ENCODE measurements at places on chromosomes 4 and X.

- DNase-seq: no peak
These were observed 1780.1 kb downstream of the ARAP2 start for GRCh38 chr4:34464196-34464595.

GRCh38 chr4:120922381-120923206, at the start of gene PRDM5:
TSS of gene PRDM5 (minus strand) at chr4:120922726. CDS start at chr4:120922608, 118 bp downstream.
- DNase-seq: peak; percentile 68

DNA sequence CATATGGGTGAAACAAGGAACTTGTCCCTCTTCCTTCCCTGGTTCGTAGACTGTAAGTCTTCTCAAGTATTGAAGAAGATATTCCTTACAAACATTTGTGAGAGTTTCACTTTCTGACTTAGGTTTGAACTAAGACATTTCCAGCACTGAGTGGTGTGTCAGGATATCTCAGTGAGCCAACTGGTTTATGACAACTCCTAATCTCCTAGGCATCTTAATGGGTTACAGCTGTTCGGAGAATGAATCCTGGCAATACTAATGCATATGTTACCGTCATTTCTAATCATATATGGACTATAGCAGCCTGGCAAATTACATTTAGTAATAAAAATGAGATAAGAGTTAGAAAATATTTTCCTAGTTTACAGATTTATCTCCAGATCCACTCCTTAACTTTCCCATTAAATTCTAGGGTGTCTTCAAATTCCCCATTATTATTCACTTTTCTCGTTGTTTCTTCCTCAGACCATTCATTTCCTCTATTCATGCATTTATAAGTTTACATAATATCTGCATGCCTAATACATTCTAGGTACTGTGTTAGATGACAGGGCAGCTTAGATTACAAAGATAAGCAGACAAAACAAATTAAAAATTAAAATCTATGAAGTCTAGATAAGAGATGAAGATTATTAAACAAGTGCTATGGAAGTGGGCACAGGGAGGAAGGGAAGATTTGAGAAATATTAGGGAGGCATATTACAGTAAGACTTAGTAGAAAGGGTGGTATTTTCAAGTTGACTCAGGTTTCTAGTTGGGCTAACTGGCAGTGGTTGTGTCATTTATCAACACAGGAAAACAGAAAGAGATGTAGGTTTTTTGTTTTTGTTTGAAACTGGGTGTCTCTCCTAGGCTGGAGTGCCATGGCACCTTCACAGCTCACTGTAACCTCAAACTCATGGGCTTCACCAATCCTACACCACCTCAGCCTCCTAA, 173.9 kb downstream of the WDFY3 start:
- DNase-seq: no peak

- DNase-seq: no peak
These were observed 439.1 kb downstream of the TLL1 start for GRCh38 chr4:166312166-166312565.

- no peak for DNase-seq
These were observed 5.9 kb downstream of the MRFAP1L1 start for GRCh38 chr4:6703786-6704185.

DNA sequence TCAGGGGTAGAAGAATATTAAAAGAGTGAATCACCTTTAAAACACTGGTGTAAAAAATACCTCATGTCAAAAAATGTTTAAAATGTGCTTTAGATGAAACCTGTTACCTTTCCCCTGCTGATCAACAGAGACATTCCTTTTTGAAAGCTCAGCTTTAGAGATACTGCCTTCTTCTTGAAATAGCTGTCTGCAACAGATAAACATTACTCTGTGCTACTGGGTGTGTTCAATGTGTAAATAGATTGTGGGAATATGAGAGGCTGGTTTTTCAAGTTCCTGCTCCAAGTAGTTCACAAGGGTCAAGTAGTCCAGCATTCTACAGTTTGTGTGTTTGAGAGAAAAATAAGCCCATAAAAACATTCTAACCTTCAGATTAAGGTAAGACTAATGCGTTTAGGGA, at the start of gene SYTL5:
Gene SYTL5, plus strand, starts transcription at position 263 of the 400 bp plus-strand sequence. CDS start 27,337 bp downstream, outside the sequence.
- peak; percentile 16 for DNase-seq

DNA sequence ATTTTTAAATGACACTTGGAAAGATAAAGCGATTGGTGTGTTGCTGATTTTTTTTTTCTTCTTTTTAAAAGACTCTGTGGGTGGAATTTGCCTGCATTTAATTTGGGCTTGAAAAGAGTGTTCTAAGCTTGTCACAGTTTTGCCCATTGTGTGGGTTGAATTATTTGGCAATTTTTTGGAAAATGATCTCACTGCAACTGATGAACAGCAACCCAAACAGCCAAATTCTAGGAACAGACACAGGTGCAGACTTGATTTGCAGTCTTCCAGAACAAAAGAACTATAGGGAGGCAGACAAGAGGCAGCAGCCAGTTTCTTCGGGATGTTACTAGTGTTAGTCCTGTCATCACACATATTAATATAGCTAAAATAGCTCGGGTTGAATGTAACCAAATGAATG, 40.5 kb downstream of the CASP6 start:
- DNase-seq: no peak

DNA sequence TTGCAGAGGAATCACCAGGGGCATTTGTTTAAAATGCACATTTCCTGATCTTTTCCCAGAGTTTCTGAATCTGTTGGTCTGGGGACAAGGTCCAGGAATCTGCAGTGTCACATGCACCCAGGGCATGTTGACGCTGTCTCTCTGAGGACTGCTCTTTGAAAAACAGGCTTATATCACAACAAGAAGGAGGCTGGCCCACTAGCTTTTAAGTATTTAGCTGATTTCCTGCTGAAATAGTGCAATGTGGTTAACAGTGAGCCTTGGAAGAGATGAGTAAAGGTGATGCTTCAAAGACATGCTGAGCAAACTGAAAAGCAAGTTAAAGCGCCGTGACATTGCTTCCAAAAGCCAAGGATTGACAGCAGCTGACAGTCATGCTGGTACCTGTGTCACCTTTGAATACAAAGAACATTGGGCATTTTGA, 18.6 kb upstream of the SEPSECS start:
- DNase-seq: peak; percentile 31

DNA sequence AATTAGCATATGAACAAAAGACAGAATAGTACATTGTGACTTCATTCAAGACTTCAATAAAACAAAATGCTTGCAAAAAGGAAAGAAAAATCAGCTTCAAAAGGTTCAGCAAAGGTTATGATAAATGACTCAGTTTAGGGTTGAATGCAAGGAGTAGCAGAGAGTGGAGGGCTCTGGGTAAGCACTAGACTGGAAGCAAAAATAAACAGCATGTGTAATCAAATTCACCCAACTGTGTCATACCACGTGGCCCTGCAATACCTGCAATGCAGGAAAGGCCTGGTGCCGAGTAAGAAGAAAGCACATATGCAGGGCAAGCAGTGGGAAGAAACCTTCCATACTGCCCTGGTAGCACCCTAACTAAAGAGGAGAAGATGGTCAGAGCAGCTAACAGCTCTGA, 88.7 kb downstream of the ATP11C start:
- peak; percentile 10 for DNase-seq

- no peak for DNase-seq
These were observed 135.8 kb upstream of the DGKK start for GRCh38 chrX:50606300-50606950.

DNA sequence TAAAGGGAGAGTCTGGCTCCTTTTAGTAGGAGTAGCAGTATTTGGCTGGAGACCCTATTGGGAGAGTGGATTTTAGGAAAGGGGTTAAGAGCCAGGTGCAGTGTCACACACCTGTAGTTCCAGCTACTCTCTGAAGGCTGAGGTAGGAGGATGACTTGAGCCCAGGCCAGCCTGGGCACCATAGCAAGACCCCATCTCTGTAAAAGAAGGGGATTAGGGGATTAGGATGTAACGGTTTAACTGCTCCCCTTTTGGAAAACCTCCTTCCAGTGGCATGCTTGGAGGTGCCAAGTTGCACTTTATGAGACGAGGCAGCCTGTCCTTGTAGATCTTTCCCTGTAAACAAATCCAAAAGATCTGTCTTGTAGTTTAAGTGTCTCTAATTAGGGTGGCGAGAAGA, 140.0 kb downstream of the KLHL8 start:
- no peak for DNase-seq

DNA sequence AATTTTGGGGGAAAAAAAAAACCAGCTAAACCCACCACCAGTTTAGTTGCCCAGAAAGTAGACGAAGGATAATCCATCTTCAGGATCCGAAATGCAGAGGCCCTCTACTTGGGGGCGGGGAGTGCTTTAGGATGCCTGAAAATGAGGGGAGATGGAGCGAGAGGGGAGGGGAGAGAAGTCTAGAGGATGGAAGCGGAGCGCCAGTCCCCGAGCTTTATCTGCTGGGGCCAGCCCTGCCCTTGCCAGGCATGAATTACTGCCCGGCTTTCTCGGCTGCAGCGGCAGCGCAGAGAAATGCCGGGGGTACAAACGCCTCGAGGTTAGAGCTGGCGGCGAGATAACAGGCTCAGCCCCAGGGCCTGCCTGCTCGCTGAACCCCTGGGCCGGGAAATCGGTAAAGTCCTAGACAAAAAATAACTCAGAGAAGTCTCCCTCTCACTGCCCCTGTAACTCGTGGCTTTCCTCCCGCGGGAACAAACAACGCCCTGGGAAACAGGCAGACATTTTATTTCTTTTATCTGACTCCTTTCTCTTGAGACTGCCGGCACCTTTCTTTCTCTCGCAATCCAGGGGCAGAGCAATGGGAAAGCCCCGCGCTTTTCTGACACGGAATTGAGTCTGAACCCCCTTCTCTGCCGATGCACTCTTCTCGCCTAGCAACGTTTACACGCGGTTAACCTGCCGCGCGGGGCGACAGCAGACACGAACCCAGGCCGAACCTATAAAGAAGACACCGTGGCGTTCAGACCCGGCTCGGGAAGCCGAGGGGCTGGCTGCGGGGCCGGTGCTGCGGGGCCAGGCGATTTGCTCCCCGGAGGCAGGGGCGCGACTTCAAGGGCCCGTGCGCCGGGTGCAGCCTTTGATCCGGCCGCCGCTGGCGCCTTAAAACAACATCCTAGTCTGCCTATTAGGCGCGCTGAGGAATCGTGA, 3.1 kb upstream of the MSX1 start:
- peak; percentile 54 for DNase-seq

GRCh38 chr4:84224522-84224921, 274.6 kb downstream of the NKX6-1 start:
- DNase-seq: no peak

DNA sequence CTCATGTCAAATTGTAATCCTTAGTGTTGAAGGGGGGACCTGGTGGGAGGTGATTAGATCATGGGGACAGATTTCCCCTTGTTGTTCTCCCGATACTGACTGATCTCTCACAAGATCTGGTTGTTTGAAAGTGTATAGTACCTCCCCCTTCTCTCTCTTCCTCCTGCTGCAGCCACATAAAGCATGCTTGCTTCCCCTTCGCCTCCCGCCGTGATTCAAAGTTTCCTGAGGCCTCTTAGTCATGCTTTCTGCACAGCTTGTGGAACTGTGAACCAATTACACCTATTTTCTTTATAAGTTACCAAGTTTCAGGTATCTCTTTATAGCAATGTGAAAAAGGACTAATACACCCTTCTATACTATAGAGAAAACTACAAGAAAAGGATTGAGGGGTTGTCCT, 1170.5 kb upstream of the AGA start:
- no peak for DNase-seq

DNA sequence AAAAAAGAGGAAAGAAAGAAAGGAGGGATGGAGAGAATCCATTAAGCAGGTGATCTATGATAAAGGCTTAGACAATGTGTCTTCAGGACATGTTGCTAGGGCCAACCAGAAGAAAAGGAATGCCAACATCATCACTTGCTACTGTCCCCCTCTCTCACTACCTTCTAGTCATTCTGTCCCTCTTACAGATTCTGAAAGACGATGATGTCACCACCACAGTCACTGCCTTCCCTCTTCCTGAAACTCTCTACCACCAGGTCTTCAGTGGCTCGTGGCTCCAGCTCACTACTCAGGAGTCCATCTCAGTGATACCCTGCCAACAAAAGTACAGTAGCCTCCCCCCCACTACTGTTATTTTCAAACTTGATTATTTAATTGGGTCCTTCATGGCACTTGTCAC, 64.0 kb downstream of the KCNIP4 start:
- no peak for DNase-seq

- DNase-seq: peak; percentile 6
These were observed 205.0 kb downstream of the PABPC4L start for GRCh38 chr4:133996431-133997121.

DNA sequence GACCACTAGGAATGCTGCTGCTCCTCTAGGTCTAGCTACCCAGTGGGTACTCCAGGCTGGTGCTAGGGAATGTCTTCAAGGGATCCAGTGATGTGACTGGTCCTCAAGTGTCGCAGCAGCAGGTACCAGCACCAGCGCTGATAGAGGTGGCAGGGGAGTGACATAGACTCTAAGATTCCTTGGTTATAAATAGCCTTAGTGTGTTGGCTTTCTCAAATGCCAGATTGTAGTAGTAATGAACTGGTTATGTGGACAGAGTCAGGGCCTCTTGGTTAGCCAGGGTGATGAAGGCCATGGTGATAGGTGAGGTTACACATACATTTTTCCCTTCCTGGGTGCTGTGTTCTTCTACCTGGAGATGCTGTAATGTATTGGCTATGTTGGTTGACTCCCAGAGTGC, 38.3 kb downstream of the DCLK2 start:
- no peak for DNase-seq

- peak; percentile 80 for DNase-seq
These were observed 1.6 kb downstream of the LONRF3 start for GRCh38 chrX:118975831-118976598.

- no peak for DNase-seq
These were observed 244.5 kb upstream of the FSTL5 start for GRCh38 chr4:162408309-162408708.

DNA sequence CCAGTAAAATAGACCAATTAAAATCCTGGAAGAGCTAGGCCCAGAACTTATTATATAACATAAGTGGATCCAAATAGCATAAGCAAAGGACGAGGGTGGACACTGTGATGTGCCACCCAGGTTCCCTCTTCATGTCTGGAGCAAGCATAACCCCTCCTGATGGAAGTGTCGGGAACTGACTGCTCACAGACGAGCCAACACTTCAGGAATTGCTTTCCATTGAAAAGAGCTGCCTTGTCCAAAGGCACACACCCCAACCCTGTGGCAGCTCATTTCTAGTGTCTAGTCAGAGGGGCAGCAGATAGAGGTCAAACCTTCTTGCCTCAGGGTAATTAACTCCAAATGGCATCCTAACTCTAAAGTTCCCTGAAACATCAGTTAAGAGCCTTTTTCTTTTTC, 15.3 kb downstream of the DDIT4L start:
- no peak for DNase-seq

- peak; percentile 39 for DNase-seq
These were observed 283.4 kb downstream of the BCOR start for GRCh38 chrX:39814391-39814790.

GRCh38 chr4:5157791-5158770, 106.8 kb downstream of the STK32B start:
- DNase-seq: no peak

DNA sequence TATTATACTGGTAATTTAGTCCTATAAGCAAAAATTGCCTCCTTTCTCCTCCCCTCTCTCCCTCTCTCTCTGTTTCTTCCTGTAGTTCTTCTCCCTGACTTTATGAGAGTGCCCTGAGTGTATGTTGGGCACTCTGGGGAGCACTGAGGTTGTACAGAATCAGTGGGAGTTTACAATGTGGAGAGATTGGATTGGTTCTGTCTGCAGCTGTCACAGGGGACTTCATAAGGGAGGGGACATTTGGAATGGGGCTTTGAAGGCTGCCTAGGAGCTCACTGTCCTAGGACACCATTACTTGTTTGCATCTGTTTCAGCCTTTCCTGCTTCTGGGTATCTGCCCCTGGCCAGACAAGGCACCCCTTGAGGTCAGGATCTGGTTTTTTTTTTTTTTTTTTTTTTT, 22.9 kb downstream of the SH3TC1 start:
- DNase-seq: no peak

GRCh38 chrX:45142185-45142584, 58.5 kb downstream of the DIPK2B start:
- DNase-seq: no peak

- DNase-seq: no peak
These were observed 35.1 kb downstream of the FBXO8 start for GRCh38 chr4:174248407-174248806.
